ENCODE measurements at places on chromosomes 12 and 14. TPM values are rescaled to one million over a fixed set of nuclear protein-coding genes. Genes with fewer than 3 reads are reported as not detected.

The KERA gene
- polyA plus RNA-seq = not detected

The TMEM119 gene
- not detected for polyA plus RNA-seq

The TDP1 gene
- 31.4 TPM for polyA plus RNA-seq

GRCh38 chr14:83041224-83041623, 1507.6 kb upstream of the SEL1L start:
- H3K4me3 ChIP-seq = no peak overlapping the region
- H3K27me3 ChIP-seq = peaks cover 2% of the 10 kb centered on the region
- H3K4me1 ChIP-seq = no peaks in the 10 kb centered on the region
- no peak overlapping the region for H3K27ac ChIP-seq

DNA sequence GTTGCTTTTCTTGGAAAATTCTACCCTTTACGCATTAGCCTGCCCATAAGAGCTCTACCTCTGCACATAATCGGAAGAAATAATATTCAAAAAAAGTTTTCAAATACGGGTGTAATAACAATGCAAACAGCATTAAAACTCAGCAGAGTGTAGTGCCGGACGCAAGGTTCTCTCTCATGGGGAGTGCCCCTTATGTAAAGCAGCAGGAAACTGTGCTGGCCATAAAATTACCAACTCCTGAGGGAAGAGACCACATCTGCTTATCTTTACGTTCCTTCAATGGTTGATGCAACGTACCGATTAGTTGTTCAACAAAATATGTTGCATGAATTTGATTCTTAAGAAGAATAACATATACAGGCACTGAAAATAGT, 118.7 kb upstream of the TMCC3 start:
- no peak overlapping the region for H3K27ac ChIP-seq
- H3K4me1 ChIP-seq = peaks cover 7% of the 10 kb centered on the region
- DNase-seq = no peak
- peaks cover 4% of the 10 kb centered on the region for H3K27me3 ChIP-seq
- no peaks in the 10 kb centered on the region for H3K36me3 ChIP-seq

GRCh38 chr12:93704122-93704521, 26.9 kb downstream of the CRADD start:
- no peak overlapping the region for H3K4me3 ChIP-seq
- H3K4me1 ChIP-seq = peaks cover 29% of the 10 kb centered on the region
- H3K27ac ChIP-seq = no peak overlapping the region

DNA sequence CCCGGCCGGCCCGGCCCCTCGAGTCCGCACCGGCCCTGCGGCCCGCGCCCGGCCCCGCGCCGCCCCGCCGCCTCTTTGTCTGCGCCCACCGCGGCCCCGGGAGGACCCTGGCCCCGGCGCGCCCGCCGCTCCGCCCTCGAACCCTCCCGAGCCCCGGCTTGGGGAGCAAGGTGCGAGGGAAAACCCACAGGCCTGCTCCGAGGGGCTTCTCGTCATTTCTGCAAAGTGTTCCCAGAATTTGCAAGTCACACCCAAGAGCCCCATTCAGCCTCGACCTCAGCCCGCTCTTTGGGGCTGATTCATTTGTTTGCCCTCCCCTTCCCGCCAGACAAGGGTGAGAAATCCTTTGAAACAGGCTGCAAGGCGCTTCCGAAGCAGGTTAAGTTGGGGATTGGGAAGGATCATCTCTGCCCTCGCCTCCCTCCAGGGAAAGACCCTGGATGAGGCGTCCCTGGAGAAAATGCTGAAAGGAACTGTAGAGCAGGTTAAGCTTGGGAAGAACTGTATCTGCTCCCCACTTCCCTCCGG, 325 bp upstream of the CLIP1 start:
- peak overlapping the region; percentile 88 for H3K4me3 ChIP-seq
- no peaks in the 10 kb centered on the region for H3K27me3 ChIP-seq
- H3K27ac ChIP-seq = peak overlapping the region; percentile 87
- H3K4me1 ChIP-seq = peaks cover 25% of the 10 kb centered on the region
- DNase-seq = peak; percentile 9

- peaks cover 63% of the 10 kb centered on the region for H3K4me1 ChIP-seq
- peak; percentile 70 for DNase-seq
- no peaks in the 10 kb centered on the region for H3K36me3 ChIP-seq
- peak overlapping the region; percentile 94 for H3K4me3 ChIP-seq
Measured at GRCh38 chr12:553216-554000, 93.7 kb downstream of the B4GALNT3 start.

- H3K27me3 ChIP-seq = peaks cover 2% of the 10 kb centered on the region
- H3K4me3 ChIP-seq = no peak overlapping the region
- DNase-seq = no peak
Measured at GRCh38 chr12:27905285-27906126, 67.0 kb downstream of the PTHLH start.

- peaks cover 7% of the 10 kb centered on the region for H3K4me1 ChIP-seq
- H3K27me3 ChIP-seq = peaks cover 7% of the 10 kb centered on the region
- DNase-seq = no peak
- H3K27ac ChIP-seq = no peak overlapping the region
Measured at GRCh38 chr12:106764738-106765137, 9.7 kb upstream of the RIC8B start.

GRCh38 chr14:91624757-91625156, 107.1 kb downstream of the CATSPERB start:
- no peaks in the 10 kb centered on the region for H3K36me3 ChIP-seq
- no peaks in the 10 kb centered on the region for H3K4me1 ChIP-seq
- no peak overlapping the region for H3K27ac ChIP-seq
- H3K27me3 ChIP-seq = peaks cover 5% of the 10 kb centered on the region

DNA sequence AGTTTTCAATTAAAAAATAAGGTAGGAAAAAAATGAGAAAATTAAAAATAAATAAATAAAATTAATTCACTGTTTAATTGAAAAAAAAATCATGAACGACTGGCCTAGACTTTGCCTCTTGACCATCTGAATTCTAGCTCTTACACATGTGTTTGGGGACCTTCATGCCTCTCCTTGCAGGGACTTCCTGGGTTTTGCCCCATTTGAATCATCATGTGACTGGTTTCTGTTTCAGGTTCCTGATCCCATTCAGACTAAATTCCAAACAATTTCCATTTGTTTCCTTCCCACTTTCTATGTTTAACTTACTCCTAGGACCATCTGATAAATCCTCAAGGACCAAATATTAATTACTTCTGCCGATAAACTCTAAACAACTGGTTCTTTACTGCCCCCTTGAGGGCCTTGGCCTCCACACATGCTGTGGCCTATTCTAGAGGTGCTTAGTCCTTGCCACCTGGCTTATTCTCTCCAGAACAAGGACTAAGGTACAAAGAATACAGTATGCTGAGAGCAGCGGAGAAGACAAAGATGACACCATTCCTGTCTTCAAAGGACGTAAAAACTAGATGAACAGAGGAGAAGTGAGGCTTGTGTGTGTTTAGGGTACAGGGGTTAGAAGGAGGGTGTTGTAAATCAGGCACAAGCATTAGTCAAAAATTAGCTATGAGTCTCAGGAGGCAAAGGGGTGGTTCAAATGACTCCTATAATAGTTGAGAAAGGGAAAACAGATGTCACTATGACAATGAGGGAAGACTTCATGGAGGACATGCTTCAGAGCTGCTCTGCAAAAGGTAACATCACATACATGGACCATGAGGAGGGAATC, 125.8 kb upstream of the AVPR1A start:
- H3K27me3 ChIP-seq = no peaks in the 10 kb centered on the region
- no peaks in the 10 kb centered on the region for H3K36me3 ChIP-seq
- H3K27ac ChIP-seq = no peak overlapping the region
- H3K4me3 ChIP-seq = no peak overlapping the region

- no peak for DNase-seq
- peaks cover 6% of the 10 kb centered on the region for H3K36me3 ChIP-seq
- no peak overlapping the region for H3K27ac ChIP-seq
- H3K4me3 ChIP-seq = no peak overlapping the region
- peaks cover 2% of the 10 kb centered on the region for H3K27me3 ChIP-seq
Measured at GRCh38 chr14:99035712-99036610, 236.0 kb downstream of the BCL11B start.

DNA sequence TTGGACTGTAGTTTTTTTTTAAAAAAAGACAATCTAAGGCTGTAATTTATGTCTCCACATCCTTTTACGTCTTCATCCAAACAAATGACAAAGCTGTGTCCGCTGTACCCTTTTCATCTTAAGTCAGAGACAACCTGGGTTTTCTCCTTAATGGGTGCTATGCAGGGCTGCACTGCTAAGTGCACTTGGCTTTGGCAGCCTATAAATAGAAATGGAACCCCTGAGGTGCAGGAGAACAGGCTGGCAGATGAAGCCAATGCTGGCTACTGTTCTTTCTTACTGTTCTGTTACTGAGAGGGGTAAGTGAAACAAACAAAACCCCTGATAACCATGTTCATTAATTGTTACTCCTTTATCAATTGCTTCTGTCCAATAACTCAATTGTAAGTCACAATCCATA, 47.1 kb upstream of the KICS2 start:
- no peak for DNase-seq
- no peaks in the 10 kb centered on the region for H3K4me1 ChIP-seq
- H3K4me3 ChIP-seq = no peak overlapping the region

DNA sequence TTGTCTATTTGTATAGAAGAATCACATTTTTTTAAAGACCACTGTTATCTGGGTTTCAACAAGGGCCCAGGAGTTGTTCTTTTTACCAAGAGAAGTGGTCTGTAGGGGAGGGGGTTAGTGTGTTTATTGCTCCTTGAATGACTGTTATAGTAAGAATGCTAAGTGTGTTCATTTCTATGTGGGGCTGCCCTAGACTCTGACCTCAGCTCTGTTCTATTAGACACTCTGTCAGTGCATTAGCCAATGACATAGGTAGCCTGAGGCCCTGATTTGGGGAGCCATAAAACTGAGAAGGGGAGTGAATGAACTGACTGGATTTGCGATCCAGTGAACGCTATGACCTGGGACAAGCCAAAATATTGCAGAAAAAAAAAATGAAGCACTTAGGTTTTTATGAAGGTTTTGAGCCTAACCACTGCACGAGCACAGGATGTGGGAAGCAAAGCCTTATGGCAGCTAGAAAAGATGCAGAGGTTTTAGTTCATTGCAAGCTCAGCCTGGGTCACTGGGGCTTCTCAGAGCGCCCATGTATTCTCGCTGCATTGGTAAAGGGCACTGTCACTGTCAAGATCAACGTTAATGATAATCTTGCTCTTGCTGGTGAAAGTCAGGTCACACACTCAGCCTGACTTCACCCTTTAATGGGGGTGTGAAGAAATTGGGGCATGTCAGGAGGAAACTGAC, 63.8 kb downstream of the PRKCH start:
- H3K36me3 ChIP-seq = no peaks in the 10 kb centered on the region
- H3K4me1 ChIP-seq = no peaks in the 10 kb centered on the region
- peak; percentile 87 for DNase-seq
- H3K27me3 ChIP-seq = peaks cover 5% of the 10 kb centered on the region
- no peak overlapping the region for H3K27ac ChIP-seq

DNA sequence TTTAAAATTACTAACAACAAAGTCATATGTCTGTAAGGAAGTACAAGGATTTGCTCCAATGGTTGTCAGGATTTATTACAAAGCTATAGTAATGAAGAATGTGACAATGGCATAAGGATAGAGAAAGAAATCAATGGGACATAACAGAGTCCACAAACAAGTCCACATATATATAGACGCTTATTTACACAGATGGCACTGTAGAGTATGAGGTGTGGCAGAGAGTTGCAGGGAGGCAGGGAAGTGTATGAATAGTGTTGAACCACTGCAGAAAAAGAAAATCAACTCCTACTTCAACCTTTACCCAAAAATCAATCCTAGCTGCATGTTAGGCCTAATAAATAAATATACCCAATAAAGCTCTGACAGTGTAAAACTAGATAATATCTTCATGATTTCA, 21.3 kb downstream of the SOS2 start:
- no peak overlapping the region for H3K4me3 ChIP-seq
- no peaks in the 10 kb centered on the region for H3K36me3 ChIP-seq
- no peak for DNase-seq
- H3K27ac ChIP-seq = no peak overlapping the region
- peaks cover 5% of the 10 kb centered on the region for H3K27me3 ChIP-seq
- H3K4me1 ChIP-seq = peaks cover 18% of the 10 kb centered on the region

GRCh38 chr12:16093825-16094224, 182.7 kb downstream of the DERA start:
- no peaks in the 10 kb centered on the region for H3K36me3 ChIP-seq
- H3K27me3 ChIP-seq = peaks cover 2% of the 10 kb centered on the region
- H3K27ac ChIP-seq = no peak overlapping the region
- no peak overlapping the region for H3K4me3 ChIP-seq
- no peak for DNase-seq

All from immature natural killer cell (primary cell).